Activated T-helper 2 cell treated with anti-CD3 and anti-CD28 coated beads, Interferon-gamma antibody, Interleukin-2, Interleukin-4, amounts not matched to agents 10 μg/mL and 5 μg/mL and 100 μg/mL, durations not matched to agents 14 hours and 24 hours and 36 hours (primary cell): ENCODE measurements at places on chromosomes 13 and 19.
A peak's percentile ranks its signal among the peaks of the same experiment; 100 is the strongest.

DNA sequence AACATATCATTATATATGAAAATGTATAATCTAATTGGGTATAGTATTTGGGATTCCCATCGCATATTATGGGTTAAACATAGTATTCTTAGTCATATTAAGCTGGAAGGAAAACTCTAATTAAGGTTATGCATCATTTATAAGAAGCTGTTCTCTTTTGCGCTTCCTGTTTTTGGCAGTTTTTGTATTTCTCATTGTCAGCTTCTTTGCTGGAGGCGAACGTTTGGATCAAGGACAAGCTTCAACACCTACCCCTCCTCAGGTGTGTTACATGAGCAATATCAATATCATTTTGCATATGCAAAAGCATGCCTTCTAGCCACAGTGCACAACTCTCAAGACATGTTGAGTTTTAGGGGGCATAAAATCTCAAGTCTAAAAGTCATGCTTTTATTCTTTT lies 439.8 kb downstream of the TDRD3 start:
- no peak for DNase-seq

- no peak for DNase-seq
These were observed 18.1 kb upstream of the LRP3 start for GRCh38 chr19:33175886-33176669.

- no peak for DNase-seq
These were observed 2134.7 kb downstream of the PCDH9 start for GRCh38 chr13:65095161-65096082.

DNA sequence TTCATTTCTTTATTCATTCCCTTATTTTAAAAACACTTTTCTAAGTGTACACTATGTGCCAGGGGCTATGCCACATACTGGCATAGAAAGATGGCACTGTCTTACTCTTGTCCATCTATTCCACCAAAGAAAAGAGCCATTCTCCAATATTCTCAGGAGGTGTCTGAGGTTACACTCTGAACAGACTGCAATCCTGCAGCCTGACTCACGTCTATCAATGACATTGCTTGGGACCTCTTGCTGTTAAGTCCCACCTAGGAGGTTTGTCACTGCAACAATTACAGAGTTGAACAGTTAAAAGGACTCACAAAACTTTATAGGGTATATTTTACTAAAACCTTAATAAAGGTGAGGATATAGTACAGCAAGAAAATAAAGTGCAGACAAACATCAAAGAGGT lies 512.9 kb upstream of the HTR2A start:
- DNase-seq, result no peak

DNA sequence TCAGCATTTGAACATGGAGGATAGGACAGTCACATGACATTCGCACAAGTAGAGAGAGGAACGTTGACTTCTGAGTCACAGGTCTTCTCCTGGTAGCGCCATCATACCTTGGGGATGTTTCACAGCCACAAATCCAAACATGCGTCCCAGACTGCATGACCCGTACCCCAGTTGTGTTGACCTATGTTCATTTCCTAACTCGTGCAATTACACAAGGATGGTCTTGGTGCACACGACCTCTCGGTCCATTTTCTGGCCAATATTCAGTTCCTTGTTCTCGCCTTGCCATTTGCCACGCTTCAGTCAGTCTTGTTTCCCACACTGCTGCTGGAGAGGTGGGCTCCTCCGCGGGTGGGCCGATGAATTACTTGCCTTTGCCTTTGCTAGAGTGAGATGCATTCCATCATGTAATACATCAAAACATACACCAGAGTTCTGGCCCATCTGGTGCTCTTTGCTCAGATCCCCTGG lies 87.3 kb downstream of the COL4A2 start:
- no peak for DNase-seq

DNA sequence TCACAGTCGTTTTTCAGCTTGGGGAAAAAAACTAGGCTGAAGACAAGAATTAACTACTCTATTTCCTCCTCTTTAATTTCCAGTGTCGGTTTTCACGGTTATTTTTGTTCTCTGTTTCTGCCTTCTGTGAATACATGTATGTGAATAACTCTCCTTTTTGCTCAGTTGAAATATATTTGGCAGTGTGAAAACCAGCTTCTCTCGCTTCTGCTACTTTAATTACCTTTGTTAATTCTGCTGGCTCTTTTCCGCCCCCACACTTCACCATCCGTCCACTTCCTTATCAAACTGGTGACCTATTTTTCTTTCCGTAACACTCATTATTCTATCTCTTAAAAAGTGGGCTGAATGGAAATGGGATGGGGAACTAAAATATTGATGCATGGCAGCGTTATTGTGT lies 126.4 kb downstream of the POU4F1 start:
- DNase-seq, result no peak

GRCh38 chr13:30871588-30872275 lies 34.3 kb upstream of the MEDAG start:
- DNase-seq, result no peak

- no peak for DNase-seq
These were observed 183.1 kb downstream of the KATNAL1 start for GRCh38 chr13:30124131-30124768.

DNA sequence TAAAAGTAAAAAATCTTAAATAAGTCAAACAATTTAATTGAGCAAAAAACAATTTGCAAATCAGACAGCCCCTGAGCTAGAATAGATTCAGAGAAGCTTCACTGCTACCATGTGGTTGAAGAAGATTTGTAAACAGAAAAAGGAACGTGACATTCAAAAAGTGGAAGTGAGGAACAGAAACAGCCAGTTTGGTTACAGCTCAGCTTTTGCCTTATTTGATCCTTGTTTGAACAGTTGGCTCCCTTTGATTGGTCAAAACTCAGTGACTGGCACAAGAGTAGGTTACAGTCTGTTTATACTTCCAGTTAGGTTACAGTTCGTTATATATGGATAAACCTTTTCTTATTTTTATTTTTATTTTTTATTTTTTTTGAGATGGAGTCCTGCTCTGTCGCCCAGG lies 5.8 kb downstream of the ZNF221 start:
- DNase-seq, result no peak

DNA sequence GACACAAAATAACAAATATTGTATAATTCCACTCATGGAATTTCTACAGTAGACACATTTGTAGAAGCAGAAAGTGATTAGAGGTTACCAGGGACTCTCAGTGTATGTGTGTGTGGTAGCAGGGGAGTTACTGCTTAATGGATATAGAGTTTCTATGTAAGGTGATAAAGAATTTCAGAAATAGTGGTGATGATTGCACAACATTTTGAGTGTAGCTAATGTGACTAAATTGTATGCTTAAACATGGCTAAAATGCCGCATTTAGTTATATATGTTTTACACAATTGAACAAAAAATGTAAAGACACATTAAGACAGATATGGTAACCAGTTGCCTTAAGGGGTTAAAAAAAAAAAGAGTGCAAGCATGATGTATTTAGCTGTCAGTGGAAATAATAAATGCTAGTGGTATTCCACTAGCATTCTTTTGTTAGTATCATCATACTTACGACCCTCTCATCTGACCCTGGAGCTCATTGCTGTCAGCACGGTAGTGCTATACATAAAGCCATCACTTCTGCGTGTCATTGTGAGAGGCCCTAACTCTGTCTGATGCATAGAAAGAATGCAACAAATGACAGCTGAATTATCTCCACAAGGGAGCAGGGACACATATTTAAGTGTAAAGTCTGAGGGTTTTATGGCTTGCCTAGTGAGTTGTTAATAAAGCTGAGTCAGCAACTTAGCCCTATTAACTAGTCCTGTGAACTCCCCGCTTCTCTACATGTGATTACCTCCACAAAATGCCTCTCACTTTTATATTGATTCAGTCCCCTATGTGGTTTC lies 134.1 kb upstream of the RXFP2 start:
- no peak for DNase-seq

DNA sequence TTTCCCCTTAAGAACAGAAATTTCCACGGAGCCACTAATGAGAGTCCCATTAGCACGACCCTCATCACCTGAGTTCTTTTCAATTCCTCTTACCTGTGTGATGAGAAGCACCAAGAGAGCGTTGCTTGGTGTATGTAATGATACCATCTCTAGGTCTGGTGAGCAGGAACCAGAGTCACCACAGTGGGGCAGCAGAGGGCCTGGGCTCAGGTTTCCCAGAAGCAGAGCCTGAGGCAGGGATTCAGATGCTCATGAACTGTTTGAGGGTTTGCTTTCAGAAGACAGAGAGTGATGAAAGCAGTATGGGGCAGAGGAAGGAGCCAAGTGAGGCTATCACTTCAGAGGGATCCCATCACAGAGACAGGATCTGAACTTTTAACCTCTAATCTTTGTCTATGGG lies 3.1 kb upstream of the PTPRH start:
- DNase-seq, result no peak

GRCh38 chr13:40617801-40618356 lies 48.6 kb downstream of the FOXO1 start:
- no peak for DNase-seq

DNA sequence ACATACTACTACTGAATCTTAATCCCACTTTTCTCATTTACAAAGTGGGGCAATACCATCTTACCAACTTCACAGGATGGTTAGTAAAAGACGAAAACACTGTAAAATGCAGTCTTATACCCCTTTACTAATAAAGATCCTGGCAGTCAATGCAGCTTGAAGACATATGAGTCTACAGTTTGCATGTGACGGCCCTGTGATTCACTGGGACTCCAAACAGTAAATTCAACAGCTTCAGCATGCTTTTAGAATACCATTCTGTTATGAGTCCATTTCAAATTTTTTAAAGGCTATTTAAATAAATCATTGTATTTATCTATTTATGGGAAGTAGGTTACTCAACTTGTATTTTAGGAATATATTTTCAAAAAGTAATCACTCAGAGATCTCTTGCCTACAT lies 629.1 kb downstream of the LIG4 start:
- DNase-seq, result no peak

DNA sequence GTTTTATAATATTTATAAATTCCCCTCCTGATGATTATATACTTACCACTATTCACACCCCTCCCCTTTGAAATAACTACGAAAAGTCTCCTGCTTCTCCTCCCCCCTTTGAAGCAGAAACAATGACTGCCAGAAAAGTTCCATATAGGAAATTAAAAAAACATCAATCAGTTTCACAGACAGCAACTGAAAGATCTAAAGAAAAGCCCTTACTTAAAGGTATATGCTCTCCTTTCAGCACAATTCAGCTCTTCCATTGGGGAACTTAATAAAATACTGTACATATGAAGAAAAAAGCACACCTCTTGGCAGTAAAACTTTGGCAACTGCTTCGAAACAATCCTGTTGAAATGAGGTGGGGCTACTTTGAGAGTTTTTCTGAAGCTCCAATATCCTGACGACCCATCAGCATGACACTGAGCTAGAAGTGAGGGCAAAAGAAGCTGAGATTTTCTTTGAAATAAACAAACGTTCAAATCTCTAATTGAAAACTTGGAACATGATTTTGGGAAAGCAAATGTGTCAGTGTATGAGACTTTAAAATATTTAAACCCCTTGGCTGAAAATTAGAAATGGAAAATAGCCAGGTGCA lies 147.6 kb upstream of the RXFP2 start:
- no peak for DNase-seq

DNA sequence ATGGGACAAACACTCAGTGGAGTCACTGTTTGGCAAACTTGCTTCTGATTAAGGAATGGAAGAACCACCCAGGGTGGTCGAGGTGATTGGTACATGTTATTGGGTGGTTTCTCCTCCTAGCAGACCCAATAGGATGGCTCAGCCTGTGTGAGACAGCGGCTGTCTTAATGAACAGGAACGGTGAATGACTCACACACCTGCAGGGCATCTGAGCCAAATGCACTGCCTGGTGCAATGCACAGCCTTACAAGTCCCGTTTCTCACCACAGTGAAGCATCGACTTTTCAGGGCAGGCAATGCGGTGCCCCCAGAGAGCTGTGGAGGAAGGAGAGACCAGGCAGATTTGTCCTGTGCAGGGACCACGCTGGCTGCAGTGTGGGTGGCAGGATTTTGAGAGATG lies 238.5 kb downstream of the FGF9 start:
- no peak for DNase-seq

- no peak for DNase-seq
These were observed 43.4 kb upstream of the NFIC start for GRCh38 chr19:3323026-3323425.

- DNase-seq, result no peak
These were observed 16.8 kb upstream of the COMP start for GRCh38 chr19:18807861-18808331.

GRCh38 chr19:53007200-53007599 lies 6.5 kb upstream of the ERVV-1 start:
- DNase-seq, result no peak

DNA sequence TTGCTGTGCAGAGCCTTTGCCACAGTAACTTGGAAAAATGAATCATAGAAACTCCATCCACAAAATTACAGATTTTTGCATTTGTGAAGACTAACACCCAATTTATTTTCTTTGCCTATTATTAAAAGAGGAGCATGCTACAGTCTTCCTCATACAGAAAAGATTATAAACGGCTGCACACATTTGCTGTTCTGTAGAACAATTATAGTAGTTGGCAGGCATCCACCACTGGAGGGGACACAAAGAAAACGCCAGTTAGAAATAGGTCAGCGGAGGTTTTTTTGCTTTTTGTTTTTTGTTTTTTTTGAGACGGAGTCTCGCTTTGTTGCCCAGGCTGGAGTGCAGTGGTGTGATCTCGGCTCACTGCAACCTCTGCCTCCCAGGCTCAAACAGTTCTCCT lies 51.6 kb downstream of the SACS start:
- no peak for DNase-seq

GRCh38 chr13:66543780-66544179 lies 686.4 kb downstream of the PCDH9 start:
- DNase-seq, result no peak

GRCh38 chr19:45768984-45769782 lies at the start of gene SIX5:
SIX5 (minus strand) TSS chr19:45769252; CDS start chr19:45768844, 408 bp downstream.
- peak; percentile 95 for DNase-seq

DNA sequence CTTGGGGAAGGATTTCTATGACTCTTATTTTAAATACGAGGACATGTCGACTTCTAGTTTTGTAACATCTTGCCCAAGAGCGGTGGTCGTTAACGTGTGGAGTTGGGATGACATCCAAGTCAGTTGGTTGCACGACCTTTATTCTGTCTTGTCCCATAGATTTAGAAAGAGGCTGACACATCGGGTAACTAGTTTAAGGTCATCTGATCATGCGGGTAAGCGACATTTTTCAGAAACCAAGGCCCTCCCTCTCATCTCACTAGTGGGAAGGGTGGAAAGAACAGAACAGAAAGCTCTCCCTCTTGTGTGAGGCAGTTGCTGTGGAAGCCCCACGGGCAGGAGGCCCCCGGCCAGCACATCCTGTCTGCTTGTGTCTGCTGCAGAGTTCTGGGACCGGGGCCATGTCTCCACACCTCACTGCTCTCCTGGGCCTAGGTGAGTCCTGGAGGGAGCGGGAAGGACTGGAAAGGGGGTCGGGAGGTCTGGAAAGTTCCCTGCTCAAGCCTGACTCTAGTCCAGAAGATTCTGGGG lies at the start of gene LAIR2:
LAIR2 (plus strand) TSS at position 314 of the 531 bp plus-strand sequence; CDS start at position 402, 88 bp downstream.
- no peak for DNase-seq

GRCh38 chr13:102742506-102742905 lies 31.1 kb downstream of the TEX30 start:
- DNase-seq, result no peak

DNA sequence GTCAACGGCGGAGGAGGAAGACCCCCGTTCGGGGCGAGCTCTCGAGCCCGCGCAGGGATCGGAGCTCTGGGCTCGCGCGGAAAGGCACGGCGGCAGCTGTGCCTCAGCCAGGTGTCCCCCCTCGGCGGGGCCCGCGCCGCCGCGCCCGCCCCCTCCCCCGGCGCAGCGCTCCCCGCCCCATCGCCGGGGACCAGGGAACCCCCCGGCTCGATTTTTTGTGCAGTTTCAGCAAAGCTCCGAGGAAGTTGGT lies 110.0 kb downstream of the KCNRG start:
- no peak for DNase-seq
